Glomerular endothelial cell (primary cell): ENCODE measurements at places on chromosomes 13 and 19. TPM values are rescaled to one million over a fixed set of nuclear protein-coding genes. Genes with fewer than 3 reads are reported as not detected.
A peak's percentile ranks its signal among the peaks of the same experiment; 100 is the strongest.

CYP4F8 gene
- not detected in 2 replicates for total RNA-seq

JAK3 gene
- total RNA-seq: 12.1 and 25.9 TPM in 2 replicates

DNA sequence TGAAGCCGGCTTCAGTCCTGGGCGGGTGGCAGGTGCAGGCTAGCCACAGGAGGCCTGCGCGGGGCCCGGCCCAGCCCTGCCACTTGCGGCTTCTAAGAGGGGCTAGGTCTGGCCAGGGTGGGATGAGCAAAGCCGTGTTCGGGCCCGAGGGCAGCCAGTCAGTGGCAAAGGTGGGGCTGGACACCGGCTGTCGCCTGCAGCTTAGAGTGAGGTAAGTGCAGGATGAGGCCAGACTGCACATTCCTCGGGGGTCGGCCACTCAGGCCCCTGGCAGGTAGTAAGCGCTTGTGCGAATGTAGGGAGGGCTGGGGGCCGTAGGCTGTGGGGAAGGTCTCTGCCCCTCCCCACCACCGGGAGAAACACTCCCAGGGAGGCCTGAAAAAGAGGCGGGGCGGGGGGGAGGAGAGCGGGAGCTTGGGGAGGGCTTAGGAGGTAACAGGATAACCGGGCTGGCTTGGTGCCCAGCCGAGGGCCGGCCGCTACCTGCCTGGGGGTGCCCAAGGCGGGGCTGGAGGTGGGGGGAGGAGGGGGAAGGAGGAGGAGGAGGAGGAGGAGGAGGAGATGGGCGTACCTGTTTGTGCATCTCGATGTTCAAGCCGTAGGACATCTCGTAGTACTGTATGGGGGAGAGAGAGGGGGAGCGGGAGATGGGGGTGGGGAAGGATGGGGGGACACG is 6.4 kb downstream of the TLE5 start:
- no peak for DNase-seq

ZNF667 gene
- 2.6 and 4.0 TPM in 2 replicates for total RNA-seq

LRRC4B gene
- not detected in 2 replicates for total RNA-seq

ZNF460 gene
- 37.5 and 57.5 TPM in 2 replicates for total RNA-seq

DNA sequence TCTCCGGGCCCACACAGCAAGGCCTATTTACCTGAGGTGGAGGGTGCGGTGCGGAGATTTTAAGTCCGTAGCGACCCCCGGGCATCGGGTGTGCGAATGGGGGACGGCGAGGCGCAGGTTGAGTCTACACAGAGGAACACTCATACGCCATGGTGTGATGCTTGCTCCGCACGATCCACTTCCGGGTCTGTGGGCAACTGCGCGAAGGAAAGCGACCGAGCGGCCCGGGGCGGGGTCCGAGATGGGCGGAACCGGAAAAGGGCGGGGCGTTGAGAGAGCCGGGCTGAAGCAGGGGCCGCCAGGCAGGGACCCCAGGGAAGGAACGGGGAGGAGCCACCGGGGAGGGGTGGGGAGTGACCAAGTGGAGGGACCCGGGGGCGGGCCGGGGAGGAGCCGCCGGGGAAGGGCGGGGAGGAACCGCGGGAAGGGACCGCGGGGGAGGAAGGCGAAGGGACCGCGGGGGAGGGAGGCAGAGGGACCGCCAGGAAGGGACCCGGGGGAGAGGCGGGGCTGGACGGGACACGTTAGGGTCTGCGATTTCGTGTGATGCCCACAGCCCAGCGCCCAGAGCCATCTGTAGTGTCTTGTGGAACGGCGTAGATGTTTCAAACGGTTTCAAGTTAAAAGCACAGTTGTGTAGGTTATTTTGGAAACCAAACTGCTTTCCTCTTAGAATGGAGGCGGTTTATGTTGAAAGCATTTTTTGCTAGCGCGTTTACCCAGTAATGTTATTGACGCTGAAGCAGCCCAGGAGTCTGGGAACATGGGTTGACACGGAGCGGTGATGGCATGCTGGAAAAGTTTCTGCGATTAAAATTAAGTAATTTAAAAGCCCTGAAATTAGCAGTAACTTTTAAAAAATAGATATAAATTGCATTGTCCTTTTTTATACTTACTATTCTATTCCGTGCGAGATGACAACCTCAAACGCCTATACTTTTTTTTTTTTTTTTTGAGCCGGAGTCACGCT is at the start of gene ZNF160:
Gene ZNF160, minus strand, starts transcription at position 189 of the 970 bp plus-strand sequence. CDS start 17,146 bp downstream, outside the sequence.
- DNase-seq: peak; percentile 57

SERPINE3 gene
- 0.12 TPM in 1 of 2 replicates, not detected in the other for total RNA-seq

GRCh38 chr13:106561551-106562170 is 6.3 kb downstream of the ARGLU1 start:
- DNase-seq: no peak

- no peak for DNase-seq
Measured at GRCh38 chr19:13137290-13137794, 12.8 kb downstream of the STX10 start.

ARL11 gene
- total RNA-seq: 0.29 and 0.53 TPM in 2 replicates

SERTM1 gene
- 0.35 TPM in 1 of 2 replicates, not detected in the other for total RNA-seq

- DNase-seq: no peak
Measured at GRCh38 chr13:85536706-85537105, 262.5 kb downstream of the SLITRK6 start.

DNA sequence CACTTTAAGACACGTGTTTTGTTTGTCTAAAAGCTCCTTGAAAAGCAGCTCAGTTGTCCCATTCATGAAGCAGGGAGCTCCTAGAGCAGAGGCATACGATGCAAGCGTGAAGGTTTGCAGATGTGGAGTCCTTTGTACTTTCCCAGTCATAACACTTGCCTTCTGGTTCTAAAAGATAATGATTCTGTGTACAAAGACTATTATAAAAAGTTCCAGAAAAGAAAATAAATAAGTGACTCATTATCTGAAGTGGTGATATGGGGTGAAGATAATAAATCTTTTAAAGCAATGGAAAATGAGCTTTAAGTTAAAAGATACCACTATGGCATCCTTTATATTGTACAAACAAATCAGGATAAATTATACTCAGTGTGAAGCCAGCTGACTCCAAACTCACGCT is 569.9 kb downstream of the MYO16 start:
- DNase-seq: no peak

CBARP gene
- total RNA-seq: 9.8 and 13.9 TPM in 2 replicates

DNA sequence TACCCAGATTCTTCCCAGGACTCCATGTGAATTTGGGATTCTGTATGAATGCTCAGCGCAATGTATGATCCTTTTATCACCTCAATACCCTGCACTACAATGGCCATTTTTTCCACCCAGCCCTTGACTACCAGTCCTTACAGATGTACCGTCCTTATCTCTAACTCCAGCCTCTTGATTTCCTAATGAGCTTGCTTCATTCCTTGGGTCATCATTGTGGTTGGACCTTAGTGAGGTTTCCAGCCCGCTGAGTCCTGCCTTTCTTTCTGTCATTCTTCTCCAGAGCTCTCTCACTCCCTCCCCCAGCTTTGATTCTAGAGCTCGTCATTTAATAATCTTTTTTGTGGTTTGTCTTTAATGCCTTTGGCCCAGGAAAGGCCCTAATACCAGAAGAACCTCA is 438.5 kb downstream of the ZNF536 start:
- no peak for DNase-seq

- DNase-seq: no peak
Measured at GRCh38 chr19:29524201-29524911, 1.4 kb upstream of the VSTM2B start.

GRCh38 chr13:112246731-112247470 is 129.3 kb upstream of the SPACA7 start:
- no peak for DNase-seq

DNA sequence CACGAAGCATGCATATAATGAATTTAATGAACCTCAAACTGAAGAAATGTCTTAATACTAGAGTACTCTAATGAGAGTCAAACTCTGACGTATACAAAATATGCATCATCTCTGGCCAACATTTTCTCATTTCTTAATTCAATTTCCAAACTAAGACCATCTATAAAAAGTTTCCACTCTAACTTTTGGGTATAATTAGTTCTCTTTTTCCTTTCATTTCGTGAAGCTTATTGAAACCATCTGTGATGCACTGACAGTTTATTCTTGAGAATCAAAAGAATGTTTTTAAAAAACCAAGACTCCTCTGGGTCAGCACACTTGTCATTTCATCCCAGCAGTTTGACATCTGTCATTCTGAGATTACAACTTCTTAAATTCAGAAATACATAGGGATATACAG is 90.0 kb downstream of the CAB39L start:
- no peak for DNase-seq

DNA sequence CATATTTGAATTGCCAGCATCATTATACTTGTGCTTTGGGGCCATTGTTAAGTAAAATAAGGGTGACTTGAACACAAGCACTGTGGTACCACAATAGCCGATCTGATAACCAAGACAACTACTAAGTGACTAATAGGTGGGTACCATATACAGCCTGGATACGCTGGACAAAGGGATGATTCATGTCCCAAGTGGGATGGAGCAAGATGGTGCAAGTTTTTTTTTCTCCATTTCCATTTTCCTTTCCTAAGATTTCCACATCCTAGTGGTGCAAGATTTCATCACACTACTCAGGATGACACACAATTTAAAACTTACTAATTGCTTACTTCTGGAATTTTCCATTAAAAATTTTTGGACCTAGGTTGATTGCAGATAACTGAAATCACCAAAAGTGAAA is 15.1 kb downstream of the BRCA2 start:
- no peak for DNase-seq

GRCh38 chr19:16801600-16802013 is 27.6 kb upstream of the SIN3B start:
- DNase-seq: no peak

CYP2F1 gene
- total RNA-seq: not detected in 2 replicates
